Activated gamma-delta T cell (primary cell): ENCODE measurements at places on chromosomes 3 and 15.

GRCh38 chr3:196320137-196320536 lies 2.1 kb upstream of the DYNLT2B start:
- no peak for DNase-seq

DNA sequence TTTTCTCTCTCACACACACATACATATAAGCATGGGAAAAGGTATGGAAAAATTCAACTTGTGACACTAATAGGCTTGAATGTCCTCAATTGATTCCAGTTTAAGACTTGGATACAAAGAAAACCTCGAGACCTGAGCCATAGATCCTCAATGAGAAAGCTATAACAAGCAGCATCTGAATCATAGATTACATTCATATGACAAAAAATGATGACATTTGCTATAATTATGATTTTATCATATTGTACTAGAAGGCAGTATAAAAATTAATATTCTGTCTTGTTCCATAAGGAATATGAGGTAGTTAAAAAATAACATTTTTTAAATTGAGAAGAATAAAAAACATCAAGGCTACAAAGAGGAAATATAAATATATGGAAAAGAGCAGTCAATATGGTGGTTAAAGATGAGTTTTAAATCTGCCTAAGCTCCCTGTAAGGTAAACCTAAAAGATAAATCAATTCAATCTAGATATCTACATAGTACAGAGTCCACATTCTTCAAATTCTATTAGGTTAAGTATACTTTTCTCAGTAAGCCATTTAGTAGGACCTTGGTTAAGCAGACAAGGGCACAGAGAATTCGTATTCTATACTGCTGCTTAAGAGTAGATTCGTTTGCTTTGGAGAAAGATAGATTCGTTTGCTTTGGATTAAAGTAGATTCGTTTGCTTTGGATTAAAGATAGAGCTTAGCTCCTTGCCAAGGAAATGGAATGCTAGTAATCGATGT lies 175.7 kb downstream of the STAG1 start:
- DNase-seq, result no peak

- no peak for DNase-seq
Observed at GRCh38 chr3:103617961-103618360, 1183.1 kb downstream of the ZPLD1 start.

GRCh38 chr15:59326856-59327255 lies 45.8 kb downstream of the MYO1E start:
- DNase-seq, result no peak

- DNase-seq, result no peak
Observed at GRCh38 chr3:119586733-119587172, 7.5 kb downstream of the ADPRH start.

DNA sequence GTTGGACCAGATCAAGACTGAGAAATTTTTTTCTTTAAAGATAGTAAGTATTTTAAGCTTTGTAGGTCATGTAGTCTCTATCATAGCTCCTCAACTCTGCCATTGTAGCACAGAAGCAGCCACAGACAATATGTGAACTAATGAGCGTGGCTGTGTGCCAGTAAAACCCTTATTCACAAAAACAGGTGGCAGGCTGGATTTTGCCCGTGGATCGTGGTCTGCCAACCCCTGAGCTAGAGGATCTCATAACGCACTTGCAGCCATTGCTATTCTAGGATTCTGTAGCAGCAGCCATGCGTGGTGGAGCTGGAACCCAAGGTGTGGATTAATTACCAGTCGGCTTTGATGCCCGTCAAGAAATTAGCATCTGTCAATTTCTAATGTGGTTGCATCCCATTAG lies 68.7 kb upstream of the PLXNA1 start:
- no peak for DNase-seq

- DNase-seq, result no peak
Observed at GRCh38 chr3:182389071-182389815, 404.1 kb upstream of the ATP11B start.
